ENCODE measurements at places on chromosomes 3 and 15.

GRCh38 chr3:197547306-197548011 is 8.3 kb downstream of the BDH1 start:
- no peak for DNase-seq

DNA sequence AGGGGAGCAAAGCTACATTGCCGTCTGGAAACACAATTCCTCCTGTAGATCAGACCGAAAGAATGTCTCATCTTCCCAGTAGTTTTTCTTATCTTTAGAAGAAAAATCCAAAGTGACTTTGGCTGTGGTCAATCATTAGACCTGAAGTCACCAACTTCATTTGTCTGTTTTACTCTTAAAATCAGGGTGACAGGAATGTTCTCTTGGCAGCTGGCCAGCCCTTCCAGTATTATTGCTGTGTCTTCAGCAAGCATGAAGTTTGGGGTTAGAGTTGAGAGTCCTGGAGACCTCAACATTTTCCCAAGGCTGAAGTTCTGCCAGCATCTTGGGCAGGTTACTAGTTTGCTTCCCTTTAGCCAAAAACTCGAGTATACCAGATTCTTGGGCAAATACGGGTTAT is 32.5 kb downstream of the RSL24D1 start:
- DNase-seq, result no peak

- DNase-seq, result no peak
Measured at GRCh38 chr15:29346998-29347397, 77.4 kb upstream of the NSMCE3 start.

- no peak for DNase-seq
Measured at GRCh38 chr3:127049393-127049792, 66.5 kb downstream of the PLXNA1 start.

- no peak for DNase-seq
Measured at GRCh38 chr3:72961752-72962151, 34.9 kb upstream of the PPP4R2 start.

Data from dorsolateral prefrontal cortex (tissue), 122 donors.